Muscle of back (tissue), 13 donors: ENCODE measurements at places on chromosomes 5 and 9. TPM values are rescaled to one million over a fixed set of nuclear protein-coding genes. Genes with fewer than 3 reads are reported as not detected.

DNA sequence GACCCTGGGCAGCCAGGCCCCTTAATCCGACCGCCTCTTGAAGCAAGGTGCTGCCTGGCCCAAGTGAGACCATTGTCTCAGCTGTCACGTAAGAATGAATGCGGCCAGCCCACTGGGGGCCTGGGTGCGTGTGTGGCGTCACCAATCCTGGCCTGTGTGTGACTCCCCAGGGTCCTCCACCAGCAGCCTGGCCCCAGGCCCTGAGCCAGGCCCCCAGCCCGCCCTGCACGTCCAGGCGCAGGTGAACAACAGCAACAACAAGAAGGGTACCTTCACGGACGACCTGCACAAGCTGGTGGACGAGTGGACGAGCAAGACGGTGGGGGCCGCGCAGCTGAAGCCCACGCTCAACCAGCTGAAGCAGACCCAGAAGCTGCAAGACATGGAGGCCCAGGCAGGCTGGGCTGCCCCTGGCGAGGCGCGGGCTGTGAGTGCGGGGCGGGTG is 124.2 kb downstream of the WNK2 start:
- no peak for DNase-seq

DNA sequence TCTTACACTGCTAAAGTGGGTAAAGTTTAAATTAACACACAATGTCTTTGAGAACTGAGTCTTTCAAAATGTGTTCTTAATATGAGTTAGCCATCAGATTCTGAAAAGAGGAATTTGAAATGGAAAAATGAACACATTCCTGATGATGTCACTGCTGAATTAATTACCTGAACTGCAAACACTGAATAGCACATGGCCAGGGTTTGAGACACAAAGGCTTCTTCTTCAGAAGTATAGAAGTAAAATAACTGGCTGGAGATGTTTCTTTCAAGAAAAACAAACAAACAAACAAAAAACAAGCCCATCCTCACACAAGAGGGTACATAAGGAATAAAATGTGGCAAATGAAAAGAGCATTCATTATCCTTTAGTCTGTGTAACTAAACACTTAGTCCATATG is 7.1 kb downstream of the GLIS3 start:
- DNase-seq, result peak; percentile 21

DNA sequence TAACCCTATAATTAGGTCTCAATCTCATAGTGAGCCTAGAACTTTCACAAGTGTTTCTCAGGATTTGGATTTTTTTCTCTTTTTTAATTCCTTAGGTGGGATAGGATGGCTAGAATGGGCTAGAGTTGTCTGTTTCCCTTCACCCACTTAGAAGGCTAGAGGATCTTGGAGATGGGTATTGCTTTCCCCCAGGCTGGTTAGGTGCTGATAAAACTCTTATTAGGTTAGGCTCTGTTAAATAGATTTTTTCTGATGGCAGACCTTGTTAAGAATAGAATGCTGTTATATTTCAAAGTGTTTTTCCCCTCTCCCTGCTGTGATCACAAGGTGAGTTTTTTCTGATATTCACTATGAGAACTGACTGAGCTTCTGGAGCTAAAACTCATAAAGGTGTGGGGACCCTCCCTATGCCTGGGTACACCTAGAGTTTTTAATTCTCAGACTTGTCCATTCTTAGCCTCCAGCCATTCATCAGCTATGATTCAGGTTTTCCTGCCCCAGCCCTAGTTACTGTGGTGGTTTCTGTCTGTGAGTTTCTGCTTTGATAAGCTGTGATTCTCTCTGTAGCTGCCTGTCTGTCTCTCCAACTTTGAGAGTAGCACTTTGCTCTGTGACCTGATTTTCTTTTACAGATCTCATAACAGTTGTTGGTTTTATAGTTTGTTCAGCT is 132.4 kb downstream of the HACD4 start:
- no peak for DNase-seq

DNA sequence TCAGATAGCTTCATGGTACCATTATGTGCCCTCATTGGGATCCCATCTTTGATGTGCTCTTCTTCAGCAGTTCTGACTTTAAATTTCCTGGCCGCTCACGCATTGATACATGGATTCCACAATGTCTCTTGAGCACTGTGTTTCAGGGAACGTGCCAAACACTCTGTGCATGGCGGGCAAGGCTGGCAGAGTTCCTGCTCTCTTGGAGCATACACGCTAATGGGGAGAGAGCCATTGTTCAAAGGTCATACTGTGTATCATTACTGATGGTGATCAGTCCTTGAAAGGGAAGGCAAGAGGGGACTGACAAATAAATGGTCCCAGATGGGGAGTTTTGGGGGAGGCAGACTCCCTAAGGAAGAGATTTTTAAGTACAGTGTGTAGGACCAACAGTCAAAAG is 52.3 kb downstream of the AMBP start:
- no peak for DNase-seq

DNA sequence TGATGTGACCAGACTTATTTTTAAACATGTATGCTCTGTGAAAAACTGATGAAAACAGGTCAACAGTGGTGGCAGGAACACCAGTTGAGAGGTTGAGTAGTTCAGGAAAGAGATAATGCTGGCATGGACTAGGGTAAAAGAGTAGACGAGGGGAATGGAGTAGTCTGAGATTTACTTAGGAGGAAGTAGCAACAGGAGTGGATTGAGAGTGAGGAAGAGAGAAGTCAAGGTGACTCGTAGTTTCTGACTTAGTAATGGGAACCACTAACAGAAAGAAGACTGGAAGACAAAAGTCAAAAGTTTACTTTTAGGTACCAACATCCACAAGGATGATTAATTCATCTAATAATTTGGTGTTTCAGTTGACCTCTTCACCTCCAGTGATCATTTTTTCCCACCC is 3.6 kb downstream of the SRA1 start:
- no peak for DNase-seq

GRCh38 chr9:72292256-72292682 is 72.7 kb downstream of the ZFAND5 start:
- peak; percentile 33 for DNase-seq

Gene SLC46A2
- not detected for polyA plus RNA-seq

Gene NR6A1
- polyA plus RNA-seq, result 1.5 TPM

Gene SLC36A2
- not detected for polyA plus RNA-seq

DNA sequence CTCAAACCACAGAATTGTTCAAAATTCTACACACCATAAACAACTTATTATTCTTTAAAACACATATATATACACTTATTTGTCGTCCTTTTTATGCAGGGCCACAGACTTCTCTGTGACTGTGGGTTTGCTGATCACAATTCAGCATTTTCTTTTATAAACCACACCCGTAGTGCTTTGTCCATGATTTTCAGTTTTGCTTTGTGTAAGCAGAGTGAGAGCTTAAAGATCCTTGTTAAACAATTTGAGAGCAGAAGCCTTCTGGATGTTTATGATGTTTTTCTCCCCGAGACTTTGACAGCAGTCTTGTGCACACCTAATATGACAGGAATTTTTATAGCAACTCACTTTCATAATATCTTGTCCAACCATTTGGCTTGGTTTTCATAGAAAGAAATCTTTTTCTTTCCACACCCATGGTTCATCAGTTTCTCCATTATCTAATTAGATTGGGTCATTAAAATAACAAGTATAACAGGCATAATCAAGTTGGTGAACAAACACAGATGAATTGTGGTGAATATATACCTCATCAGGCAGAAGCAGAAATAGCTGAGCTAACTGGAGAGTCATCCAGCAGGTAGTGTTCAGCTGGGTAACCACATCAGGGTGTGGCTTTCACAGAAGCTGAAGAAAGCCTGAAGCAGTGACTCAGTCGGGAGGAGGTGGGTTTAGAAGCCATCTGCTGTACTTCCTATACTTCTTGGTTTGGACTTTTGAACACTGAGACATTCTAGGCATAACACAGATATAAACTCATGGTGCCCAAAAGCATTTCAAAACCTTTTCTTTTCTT is 232.8 kb downstream of the DOCK8 start:
- DNase-seq, result no peak

Gene PCDH12
- 15.4 TPM for polyA plus RNA-seq

GRCh38 chr9:6689893-6690674 is 44.6 kb upstream of the GLDC start:
- DNase-seq, result no peak

Gene DRD1
- polyA plus RNA-seq, result not detected

GRCh38 chr5:124655921-124656511 is 90.4 kb downstream of the ZNF608 start:
- DNase-seq, result no peak

- peak; percentile 30 for DNase-seq
Observed at GRCh38 chr9:76576344-76576743, 117.4 kb downstream of the GCNT1 start.

DNA sequence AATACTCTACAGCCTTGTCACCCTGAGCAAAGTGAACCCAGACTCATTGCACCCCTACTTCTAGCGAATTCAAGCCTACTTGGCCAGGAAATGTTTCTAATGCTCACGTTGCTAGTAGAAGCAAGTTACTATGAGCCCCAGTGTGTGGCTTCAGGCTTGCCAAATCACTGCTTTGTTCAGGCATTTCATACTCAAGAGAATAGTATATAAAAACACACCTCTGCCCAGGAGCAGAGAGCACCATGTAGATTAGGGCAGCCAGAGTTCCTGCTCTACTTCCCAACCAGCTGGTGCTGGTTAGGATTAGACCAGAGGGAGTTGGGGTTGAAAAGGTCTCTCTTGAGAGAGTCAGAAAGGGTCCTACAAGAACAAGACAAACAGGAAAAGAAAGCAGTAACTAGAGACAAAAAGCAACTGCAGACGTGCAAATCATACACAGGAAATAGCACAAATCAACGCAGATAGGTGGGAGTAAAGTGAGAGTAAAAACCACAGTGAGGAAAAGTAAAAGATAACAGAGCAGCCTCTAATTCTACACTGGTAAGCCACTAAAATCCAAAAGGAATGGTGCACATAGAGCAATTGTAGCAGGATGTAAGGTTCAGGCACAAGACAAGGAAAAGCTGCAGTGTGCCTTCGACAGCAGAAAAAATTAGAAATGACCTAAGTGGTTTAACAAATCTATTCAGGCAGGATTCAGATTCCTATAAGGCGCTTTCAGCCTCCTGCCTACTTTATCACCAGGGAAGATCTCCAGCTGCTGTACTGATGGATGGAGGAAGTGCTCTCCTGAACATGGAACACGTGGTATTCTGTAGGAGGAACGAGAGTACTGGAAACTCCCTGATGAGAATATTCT is 49.6 kb upstream of the KIF2A start:
- peak; percentile 40 for DNase-seq

DNA sequence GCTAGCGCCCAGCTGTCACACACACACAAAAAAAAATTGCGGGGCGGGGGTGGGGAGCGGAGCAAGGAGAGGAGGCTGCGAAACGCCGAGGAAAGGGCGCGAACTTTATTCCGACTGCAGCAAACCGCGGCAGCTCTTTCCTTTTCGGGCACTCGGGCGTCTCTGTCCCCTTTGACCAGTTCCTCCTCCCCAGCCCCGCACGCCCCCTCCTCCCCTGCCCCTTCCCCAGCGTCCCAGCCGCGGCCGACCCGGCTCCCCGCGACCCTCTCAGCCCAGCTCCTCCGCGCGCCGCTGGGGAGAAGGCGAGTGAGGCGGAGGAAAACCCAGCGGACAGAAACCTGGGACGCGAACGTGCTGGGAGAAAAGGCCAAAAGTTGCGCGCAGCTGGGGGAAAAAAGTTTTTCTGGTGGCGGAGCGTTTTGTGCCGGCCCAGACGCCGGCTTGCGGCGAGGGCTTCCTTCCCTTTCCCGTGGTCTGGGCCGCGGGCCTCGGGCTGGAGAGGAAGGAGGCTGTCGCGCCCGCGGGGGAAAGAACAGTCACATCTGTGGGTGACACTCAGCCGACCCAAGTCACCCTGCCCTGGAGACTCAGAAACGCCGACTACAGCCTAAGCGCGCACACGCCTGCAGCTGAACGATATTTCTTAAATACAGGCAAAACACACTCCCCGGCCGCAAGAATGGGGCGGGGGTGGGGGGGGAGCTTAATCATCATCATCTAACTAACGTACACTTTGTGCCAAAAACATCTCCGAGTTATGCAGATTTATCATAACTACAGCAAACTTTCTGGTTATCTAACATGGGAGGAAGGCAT is 1.1 kb upstream of the BNC2 start:
- DNase-seq, result peak; percentile 70

DNA sequence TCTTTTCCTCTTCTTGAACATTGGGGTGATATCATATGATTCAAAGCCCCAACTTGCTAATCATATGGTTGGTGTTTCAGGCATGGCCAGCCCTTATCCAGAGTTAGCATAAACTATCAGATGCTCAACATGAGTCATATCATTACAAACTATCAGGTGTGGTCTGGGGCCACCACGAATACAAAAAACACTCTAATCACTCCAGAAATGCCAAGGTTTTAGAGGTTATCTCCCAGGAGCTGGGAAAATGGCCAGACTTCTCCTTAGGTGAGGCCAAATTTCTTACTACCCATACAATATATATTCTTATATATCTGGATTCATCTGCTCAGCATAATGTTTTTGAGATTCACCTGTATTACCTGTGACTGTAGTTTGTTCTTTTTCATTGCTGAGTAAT is 210.5 kb downstream of the CCDC171 start:
- DNase-seq, result no peak

DNA sequence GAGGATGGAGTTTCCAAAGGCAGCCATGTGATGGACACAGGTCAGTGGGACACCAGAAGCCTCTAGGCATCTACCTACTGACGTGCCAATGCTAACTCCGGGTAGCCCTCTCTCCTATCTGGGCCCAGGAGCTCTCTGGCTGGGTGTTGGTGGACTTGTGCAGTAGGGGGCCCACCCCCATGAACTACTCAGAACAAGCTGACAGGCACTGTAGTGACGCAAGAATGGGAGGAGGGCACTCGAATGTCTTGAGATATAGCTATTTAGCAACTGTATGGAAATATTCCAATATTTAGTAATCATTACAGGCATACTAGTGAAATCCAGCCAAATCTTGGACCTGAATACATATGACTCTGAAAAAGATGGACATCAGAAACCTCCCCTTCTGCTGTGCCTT is 5.7 kb upstream of the DOCK2 start:
- DNase-seq, result no peak

DNA sequence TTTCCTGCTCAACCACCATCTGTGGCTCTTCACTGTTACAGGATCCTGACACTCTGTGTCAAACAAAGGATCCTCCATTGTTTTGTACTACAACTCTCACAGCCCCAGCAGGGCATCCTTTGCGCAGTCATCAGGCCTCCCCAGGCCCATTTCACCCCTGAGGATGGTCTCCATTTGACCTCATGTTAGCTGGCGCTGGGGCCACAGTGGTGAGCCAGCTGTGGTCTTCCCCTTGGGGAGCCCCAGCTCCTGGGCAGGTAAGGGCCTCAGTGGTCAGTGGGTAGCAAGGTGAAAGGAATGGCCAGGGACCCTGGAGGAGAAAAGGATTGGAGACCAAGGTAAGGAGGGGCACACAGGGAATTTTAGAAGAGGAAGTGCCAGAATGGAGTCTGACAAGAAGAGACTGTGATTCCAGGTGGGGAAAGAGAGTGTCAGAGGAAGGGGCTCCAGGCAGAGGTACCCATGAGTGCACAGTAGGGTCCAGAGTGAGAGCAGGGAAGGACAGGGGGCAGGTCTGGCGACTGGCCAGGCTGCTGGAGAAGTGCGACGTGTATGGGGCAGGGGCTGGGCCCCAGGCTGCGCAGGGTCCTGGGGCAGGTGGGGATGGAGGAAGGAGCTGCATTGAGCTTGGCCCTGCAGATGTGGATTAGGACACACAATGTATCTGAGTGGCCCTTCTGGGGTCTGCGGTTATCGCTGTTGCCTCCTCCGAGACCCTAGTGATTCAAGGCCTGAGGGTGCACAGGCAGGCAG is 109.9 kb downstream of the PHF2 start:
- DNase-seq, result no peak

- no peak for DNase-seq
Observed at GRCh38 chr9:111427186-111427585, 57.0 kb downstream of the ECPAS start.
